ENCODE measurements at places on chromosomes 3 and 15.

- no peak for DNase-seq
Observed at GRCh38 chr3:109806929-109807328, 469.6 kb upstream of the DPPA4 start.

- DNase-seq, result no peak
Observed at GRCh38 chr3:148833223-148833622, 5.6 kb downstream of the CPB1 start.

DNA sequence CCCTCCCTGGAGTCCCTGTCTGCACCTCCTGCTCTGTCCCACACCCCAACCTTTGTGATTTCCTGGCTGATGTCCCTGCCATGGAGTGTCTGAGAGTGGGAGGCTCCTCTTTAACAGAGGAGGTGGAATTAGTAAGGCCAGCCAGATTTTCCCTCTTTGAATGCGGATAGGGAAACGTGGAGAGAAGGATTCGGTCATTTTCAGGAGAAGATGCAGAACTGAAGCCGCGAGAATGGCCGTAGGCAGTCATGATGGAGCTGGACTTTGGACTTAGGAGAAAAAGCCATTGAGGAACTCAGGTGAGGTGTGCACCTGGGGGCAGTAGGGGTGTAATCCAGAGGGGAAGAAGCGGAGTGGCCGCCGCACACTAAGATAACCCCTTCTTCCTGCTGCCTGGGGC, 138.1 kb upstream of the ATP10A start:
- no peak for DNase-seq

GRCh38 chr15:63900306-63900705, 66.6 kb upstream of the HERC1 start:
- no peak for DNase-seq

DNA sequence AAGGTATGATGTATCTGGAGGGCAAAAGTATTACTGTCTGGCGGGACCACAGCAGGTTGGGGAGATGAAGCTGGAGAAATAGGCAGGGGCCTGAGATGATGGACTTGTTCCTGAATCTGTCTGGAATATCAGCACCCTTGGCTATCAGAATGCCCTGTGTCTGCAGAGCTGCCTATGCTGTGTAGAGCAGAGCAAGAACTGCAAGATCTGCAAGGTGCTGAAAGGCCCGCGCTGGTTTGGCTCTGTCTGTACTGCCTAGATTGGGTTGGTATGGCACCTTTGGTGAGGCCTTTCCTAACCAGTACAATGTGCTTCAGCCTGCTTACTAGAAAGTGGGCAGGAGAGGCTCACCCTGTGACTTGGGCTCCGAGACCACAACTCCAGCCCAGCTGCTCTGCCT, 96.8 kb downstream of the WDR76 start:
- DNase-seq, result no peak

GRCh38 chr15:39326306-39326975, 254.4 kb upstream of the THBS1 start:
- DNase-seq, result no peak

DNA sequence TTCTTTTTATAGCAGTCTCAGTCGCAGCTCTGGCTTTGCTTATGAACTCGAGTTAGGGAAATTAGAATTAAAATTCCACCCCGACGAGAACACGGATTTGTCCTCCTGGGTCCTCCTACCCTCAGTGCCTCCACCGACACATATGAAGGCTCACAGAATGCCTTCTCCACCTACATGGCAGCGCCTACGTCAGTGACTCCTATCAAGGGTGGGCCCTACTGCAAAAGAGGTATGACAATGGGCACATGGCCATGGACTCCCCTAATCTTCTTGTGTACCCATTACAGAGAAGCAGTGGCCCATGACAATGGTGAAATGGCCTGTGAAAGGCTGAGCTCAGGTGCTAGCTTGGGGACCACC, 173.0 kb upstream of the TLE3 start:
- DNase-seq, result no peak

- DNase-seq, result no peak
Observed at GRCh38 chr3:108133048-108133369, 42.2 kb upstream of the CD47 start.

GRCh38 chr15:47750030-47750739, 32.9 kb downstream of the SEMA6D start:
- no peak for DNase-seq

All from hematopoietic multipotent progenitor cell treated with erythropoietin and hydrocortisone succinate and interleukin-3 and kit ligand, for 15 days (in vitro differentiated cells).